ENCODE measurements at places on chromosomes 2 and 18.

- DNase-seq: no peak
Measured at GRCh38 chr2:127423880-127424279, 5.7 kb downstream of the PROC start.

DNA sequence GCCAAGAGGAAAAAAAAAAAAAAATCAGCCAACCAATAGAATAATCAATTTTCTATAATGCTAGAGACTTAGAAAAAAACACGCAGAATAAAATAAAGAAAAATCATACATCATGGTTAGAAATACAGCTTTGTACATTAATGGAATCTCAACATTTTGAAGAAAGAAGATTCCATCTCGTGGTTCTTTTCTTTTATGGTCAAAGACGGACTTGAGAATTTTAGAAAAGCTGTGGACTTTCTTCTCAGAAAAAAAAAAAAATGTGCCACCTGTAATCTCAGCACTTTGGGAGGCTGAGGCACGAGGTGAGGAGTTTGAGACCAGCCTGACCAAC lies 41.8 kb upstream of the ATIC start:
- DNase-seq: no peak

DNA sequence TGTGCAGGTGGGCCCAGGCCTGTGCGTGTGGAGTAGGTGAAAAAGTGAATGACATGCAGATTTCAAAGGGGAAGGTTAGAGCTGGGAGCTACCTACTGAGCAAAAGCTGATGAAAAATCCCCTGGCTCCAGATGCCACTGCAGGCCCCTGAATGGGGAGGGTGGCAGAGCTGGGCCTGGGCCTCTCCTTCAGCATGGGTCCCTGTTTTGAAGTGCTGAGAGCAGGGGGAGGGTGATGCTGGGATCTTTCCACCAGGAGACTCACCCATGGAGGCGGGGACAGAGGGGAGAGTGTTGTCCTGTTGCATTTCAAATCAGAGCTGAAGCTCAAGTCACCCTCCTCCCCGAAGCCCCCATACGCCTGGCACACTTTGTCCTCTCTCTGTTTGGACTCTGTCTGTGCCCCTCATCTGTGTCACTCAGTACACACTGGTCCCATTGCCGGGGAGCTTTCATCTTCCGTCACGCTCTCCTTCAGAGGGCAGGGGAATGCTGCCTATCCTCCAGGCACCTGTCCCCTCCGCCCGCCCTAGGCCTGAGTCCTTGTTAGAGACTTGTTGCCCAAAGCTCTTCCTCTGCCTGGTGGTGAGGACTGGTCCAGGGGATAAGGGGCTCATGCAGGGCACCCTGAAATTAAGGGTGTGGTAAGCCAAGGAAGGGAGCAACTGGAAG lies 206.6 kb downstream of the HAUS1 start:
- no peak for DNase-seq

GRCh38 chr2:208669394-208669793 lies 262.8 kb downstream of the PTH2R start:
- DNase-seq: no peak

DNA sequence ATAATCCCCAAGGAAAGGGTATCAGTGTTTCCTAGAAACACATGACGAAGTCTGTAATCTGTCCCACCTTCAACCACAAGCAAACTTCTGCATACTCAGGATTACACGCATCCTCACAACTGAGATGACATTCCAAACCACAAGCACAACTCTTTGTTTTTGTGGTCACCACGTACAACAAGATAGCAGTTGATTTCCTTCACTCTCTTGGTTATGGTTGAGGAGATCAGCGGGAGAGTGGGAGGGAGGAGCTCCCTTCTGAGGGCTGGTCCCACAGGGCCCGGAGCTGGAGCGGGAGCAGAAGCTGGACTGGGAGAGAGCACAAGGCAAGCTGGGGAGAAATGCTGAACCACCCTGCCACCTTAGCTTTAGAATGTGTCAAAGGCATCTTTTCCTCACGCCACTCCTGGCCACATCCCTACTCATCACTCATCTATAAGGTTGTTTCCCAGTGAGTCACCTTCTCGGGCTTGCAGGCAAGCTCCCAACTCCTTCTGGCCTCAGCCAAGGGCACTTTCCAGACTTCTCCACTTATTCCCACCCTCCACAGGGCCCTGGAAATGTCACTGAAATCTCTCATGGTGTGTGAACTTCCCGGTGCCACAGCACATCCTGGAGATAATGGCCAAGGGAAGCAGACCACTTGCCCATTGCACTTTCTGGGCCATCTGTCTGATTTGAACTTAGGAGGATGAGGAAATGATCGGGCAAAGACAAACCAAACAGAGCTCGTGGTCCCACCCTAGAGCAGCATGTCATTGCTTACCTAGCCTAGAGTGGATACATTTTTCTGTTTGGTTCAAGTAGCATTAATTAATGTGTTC lies 98.9 kb upstream of the LGALSL start:
- DNase-seq: no peak

DNA sequence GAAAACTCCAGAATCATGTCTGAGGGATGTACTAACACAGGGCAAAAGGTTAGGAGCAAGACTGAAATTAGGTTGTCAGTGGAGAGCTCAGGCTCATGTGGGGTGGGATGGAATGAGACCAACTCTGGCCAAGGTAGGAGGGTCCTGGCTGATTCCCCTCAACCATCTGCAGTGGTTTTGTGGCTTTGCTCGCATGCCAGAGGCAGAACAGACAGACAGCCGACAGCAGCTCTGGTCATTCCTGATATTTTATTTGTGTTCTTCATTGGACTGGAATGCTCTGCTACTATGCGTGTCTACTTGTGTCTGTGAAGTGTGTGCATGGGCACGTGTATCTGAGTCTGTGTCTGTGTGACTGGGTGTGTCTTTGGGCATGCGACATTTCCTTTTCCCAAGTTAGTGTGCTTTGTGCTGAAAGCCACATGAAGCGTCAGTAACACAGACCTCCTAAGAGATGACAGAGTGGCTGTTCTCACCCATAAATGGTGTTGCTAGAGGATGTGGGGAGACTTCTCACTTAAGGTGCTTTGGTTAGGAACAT lies 239.5 kb downstream of the CNTNAP5 start:
- DNase-seq: no peak

Measured in NCI-H510A treated with DMSO at 0.1 percent for 48 hours (cell line).